NCI-H69 (cell line): ENCODE measurements at places on chromosomes 6 and 20.

- DNase-seq, result no peak
Observed at GRCh38 chr6:25821341-25821740, 10.5 kb downstream of the SLC17A1 start.

- no peak for DNase-seq
Observed at GRCh38 chr6:105836889-105837288, 249.2 kb upstream of the PRDM1 start.

DNA sequence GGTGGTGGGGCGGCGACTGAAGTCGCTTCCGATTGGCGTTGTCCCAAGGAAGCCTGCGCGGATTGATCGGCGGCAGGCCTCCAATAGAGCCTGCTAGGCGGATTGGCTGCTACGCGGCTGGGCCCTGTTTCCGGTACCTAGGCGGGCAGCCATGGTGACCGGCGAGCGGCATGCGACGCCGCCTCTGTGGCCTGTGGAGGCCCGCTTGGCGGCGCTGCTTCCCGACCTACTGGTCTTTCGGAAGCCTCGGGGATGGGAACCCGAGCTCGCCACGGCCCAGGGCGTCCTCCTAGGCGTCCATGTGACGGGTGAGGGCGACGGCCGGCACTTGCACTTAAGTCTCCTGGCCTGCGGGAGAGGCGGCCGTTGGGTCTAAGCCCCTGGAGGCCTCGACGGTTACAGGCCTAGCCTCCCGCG, 28.1 kb downstream of the NFYA start:
- DNase-seq, result no peak

DNA sequence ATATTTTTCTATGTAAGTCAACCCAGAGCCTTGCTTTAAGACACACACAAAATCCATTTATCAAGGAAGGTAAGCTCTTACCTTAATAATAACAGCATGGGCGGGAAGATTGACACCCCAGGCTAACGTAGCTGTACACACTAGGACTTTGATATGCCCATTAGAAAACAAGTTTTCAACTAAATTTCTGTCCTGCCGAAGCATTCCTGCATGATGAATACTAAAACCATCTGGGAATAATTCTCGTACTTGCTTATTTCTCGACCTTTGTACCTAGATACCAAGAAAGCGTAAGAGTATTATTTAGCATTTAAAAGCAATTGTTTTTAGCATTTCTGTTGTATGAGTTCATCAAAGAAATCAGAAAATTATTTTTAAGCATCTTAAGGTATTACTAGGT, 197.5 kb upstream of the SIM1 start:
- no peak for DNase-seq

GRCh38 chr20:53100476-53100911, 128.3 kb downstream of the TSHZ2 start:
- peak; percentile 48 for DNase-seq

DNA sequence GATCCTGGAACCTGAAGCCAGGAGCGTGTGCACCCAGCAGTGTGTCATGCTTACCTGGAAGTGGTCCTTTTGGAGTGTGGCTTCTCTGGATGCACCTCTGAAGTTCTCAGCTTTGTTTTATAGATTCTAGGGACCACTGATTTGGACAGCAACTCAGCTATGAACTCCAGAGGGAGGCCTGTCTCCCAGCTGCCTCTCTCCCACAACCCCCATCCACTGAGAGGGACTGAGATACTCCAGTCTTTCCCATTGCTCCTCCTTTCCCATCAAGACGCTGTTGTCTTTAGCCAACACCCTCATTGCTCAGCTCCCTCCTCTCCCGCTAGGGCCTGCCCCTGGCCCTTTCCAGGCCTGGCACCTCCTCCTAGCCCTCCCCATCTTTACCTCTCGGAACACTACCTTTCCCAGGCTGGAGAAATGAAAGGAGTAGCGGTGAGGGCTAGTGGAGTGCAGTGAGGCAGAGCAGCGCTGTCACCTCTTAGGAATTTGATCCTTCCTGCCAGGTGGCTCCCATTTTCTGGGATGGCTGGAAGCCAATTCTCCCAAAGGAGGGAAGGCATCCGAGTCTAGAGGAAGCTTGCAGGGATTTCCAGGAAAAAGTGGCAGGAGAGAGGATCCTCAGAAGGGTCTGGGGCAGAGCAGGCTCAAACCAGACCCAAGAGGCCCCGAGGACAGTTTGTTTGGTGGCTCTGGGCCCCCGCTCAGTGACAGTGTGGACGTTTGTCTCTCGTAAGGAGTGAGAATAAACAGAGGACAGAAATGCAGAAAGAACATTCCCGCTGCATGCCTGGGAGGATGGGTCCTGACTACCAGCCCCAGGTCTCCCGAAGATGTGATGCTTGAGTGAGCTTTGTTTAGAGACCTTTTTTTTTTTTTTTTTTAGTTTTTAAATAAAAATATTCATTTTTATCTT, at the start of gene LRRN4:
Gene LRRN4, minus strand, starts transcription at position 285 of the 913 bp plus-strand sequence. CDS start 1,261 bp downstream, outside the sequence.
- DNase-seq, result peak; percentile 98

GRCh38 chr6:10417681-10418104, 2.8 kb upstream of the TFAP2A start:
- DNase-seq, result no peak

DNA sequence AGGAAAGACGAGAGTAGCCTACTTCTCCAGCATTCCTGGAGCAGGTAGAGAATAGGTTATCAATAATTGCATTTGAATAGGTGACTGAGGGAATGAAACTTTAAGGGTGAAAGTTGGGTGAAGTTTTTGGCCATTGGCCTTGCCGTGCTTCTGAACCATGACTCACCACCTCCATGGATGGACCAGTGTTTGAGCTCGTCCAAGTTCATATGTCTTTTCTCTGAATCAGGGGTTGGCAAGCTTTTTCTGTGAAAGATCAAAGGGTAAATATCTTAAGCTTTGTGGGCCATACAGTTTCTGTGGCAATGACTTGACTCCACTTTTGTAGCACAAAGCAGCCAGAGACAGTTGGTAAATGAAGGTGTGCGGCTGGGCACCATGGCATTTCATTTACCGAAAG, 31.8 kb downstream of the SNRNP48 start:
- no peak for DNase-seq

DNA sequence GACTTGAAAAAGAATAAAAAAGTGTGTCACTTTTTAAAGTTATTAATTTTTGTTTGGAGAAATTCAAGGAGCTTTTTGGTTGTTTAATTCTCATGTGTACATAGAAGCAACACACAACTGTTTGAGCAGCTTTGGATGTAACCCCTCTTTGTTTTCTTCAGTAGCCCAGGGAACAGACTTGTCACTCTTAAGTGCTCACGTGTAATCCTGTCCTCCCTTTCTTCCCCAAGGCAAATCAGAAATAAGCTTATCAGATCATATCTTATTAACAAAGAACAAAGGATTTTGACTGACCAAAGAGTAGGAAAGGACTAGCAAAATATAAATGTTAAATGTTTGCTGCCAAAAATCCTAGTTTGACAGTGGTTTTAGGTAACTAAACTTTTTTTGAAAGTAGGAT, 7.3 kb upstream of the FLRT3 start:
- peak; percentile 45 for DNase-seq

DNA sequence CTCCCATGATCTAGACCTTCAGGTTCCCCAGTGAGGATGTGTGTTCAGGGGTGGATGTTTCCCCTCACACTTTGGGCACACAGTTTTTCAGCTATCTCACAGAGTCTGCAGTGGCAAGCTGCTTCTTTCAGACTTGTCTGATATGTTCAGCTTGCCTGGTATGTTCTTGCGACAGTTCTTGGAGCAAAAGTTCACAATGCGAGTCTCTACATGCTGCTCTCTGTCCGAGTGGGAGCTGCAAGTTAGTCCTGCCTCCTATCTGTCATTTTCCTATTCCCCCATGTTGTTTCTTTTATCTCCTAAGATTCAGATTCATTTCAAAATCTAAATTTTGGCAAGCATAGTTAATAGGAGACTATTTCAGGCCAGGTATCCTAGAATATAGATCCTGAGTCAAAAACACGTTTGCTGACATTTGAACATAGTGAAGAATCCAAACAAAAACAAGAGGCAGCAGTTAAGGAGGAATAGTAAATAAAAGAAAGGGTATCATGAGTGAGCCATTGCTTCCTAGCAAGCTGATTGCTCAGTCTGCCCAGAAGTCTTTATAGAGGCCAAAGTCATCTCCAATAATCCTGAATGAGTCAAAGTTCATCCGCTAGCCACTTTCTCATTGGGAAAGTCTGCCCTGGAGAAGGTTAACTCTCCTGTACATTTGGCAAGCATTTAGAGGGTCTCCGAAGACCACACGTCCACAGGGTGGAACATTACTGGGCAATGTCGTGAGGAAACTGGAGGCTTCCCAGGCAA, 140.2 kb upstream of the MOCS1 start:
- DNase-seq, result no peak

DNA sequence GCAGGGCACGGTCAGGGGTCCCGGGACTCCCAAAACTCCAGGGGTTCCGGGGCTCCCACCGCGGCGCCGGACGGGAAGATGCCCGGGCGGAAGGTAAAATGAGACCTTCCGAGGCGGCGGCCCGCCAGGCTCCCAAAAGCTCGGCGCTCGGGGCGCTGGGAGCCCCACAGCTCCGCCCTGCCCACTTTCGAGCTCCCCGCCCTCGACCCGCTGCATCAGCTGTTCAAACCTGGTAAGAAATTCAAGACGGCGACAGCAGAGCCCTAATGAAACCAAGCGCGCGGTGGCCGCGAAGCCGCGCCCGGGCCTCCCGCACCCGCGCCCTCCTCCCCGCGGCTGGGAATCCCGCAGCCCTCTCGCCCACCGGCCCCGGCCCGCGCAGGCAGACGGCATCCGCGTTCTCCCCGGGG, 369 bp downstream of the SLC4A11 start:
- DNase-seq, result peak; percentile 54

DNA sequence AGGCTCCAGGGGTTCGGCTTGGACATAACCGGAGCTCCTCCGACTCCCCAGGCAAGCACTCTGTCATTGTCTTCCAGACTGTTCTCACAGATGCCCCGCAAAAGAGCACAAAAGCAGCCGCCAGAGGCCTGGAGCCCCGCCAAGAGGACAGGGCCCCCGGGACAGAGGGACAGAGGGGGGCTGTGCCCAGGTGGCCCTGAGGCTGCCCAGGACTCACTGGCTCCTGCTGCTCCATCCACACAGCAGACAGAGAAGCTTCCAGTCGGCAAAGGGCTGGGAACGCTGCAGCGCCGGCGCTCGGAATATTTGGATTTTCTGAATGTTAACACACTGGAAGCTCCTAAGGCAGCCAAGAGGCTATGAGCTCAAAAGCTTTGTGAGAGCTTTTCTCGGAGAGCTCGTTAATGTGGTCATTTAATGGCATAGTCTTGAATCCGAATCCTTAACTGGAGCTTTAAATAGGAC, 68.0 kb upstream of the QKI start:
- DNase-seq, result peak; percentile 9

GRCh38 chr6:151680846-151681432, 126.5 kb upstream of the ESR1 start:
- DNase-seq, result no peak

DNA sequence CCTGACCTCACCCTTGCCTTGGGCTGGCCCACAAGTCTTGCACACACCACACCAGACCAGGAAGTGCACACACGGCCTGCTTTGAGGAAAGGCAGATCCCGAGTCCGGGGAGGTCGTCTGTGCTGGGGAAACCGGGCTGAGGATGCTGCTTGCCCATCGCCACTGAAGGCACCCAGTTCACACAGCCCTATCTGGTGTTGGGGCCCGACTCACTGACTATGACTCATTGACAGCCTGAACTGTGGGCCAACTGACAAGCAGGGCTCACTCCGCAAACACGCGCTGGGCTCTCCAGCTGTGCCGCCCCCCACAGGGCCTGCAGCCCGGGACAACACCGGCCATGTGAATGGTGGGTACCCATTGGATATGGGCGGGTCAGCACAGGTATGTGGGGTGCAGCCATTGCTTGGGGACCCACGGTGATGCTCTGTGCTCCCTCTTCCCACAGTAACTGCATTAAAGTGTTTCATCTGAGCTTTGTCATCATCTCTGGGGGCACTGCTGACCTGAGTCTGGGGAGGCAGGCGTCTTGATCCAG, 1.6 kb downstream of the SAMD10 start:
- DNase-seq, result no peak

- peak; percentile 13 for DNase-seq
Observed at GRCh38 chr20:54995553-54995952, 520.2 kb downstream of the DOK5 start.

DNA sequence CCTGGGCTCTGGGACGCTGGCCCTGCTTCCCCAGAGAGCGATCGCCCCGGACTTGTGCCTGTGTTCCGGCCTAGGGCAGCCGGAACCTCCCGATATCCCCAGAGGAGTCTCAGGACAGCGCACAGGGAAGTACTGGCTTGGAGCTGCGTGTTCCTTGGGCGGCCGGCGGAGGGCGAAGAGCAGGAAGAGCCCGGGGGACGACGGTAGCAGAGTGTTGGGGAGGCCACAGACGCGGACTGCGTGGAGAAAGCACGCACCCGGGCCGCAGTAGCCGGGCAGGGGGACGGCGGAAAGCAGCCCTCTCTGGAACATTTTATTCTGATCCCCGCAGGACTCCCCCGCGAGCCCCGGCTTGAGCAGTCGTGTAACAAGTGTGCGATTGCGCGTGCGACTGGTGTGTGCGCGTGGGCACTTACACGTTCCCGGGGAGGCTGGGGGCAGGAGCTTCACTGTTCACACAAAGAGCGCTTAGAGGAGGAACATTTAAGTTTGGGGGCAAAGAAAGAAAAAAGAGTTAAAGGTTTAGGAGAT, 36.1 kb downstream of the NCR2 start:
- peak; percentile 69 for DNase-seq

- DNase-seq, result no peak
Observed at GRCh38 chr6:162497389-162497788, 230.2 kb downstream of the PRKN start.

GRCh38 chr6:101760843-101761621, 367.5 kb downstream of the GRIK2 start:
- DNase-seq, result peak; percentile 67

DNA sequence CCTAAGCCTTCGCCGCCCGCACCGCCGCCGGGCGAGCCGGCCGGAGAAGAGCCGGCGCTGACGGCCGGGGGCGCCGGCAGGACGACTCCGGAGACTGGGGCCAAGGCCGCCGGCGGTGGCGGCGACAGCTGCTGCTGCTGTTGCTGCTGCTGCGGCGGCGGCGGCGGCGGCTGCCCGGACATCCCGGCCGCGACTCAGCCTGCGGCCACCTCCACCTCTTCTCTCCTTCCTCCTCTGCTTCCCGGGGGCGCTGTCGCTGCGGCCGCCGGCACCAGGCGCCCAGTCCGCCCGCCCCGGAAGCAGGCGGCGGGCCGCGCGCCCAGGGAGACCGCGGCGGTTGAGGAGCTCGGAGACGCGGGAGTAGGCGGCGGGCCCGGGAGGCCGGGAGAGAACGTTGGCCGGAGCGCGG, 307 bp downstream of the RANBP9 start:
- DNase-seq, result no peak

GRCh38 chr20:20525756-20526155, 157.9 kb downstream of the INSM1 start:
- DNase-seq, result peak; percentile 71

GRCh38 chr6:157981395-157982101, at the start of gene SYNJ2:
SYNJ2 (plus strand) TSS chr6:157981863; CDS start chr6:157981962, 99 bp downstream.
- peak; percentile 95 for DNase-seq

GRCh38 chr6:113591896-113592827, 265.0 kb upstream of the MARCKS start:
- peak; percentile 84 for DNase-seq

- no peak for DNase-seq
Observed at GRCh38 chr6:90297115-90297866, 648 bp upstream of the BACH2 start.

GRCh38 chr20:46558511-46558959, 8.1 kb upstream of the OCSTAMP start:
- DNase-seq, result no peak
